ENCODE measurements at places on chromosomes 11 and 22.
A peak's percentile ranks its signal among the peaks of the same experiment; 100 is the strongest.

GRCh38 chr11:70343636-70344035, 54.7 kb upstream of the CTTN start:
- DNase-seq = no peak

GRCh38 chr22:46609724-46610201, 10.4 kb upstream of the GRAMD4 start:
- DNase-seq = no peak

GRCh38 chr22:41302021-41302767, 869 bp downstream of the ZC3H7B start:
- peak; percentile 36 for DNase-seq

- DNase-seq = no peak
These were observed 98.4 kb upstream of the B3GAT1 start for GRCh38 chr11:134510233-134511040.

GRCh38 chr11:59854871-59855270, 9.6 kb upstream of the CBLIF start:
- no peak for DNase-seq

DNA sequence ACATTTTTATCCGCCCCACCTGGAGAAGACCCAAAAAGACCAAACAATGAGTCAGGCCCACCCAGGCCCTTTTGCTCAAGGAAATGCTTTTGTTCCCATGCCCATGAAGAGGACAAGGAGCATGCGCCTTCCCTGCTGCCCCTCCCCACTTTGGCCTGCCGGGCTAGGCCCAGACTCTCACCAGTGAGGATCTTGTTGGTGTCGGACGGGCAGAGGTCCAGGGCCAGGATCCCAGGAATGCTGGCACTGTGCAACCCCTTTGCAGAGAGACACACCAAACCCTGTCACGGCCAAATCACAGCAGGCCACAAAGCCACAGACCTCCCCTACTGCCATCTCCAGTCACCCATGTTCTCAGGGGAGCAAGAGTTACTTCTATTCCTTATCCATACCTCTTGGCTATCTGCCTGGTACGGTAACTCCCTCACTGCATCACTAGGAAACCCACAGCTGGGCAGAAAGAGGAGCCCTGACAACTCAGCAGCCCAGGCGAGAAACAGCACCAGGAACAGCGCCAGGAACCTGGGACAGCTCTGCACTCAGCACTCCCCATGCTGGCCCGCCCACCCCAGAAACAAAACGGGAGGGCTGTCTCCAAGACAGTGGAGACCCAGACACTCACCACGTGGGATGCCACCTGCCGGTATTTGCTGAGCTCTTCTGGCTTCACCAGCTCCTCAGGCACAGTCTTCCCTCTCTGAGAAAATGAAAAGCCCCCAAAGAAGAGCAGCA, 5.5 kb downstream of the PRPF19 start:
- no peak for DNase-seq

All from MG63 (cell line).